Natural killer cell treated with Interleukin-12 subunit alpha and Interleukin-12 subunit beta and Interleukin-15 and Interleukin-18, amount 100 ng/mL, for 72 hours (primary cell): ENCODE measurements at places on chromosomes 16 and 17. TPM values are rescaled to one million over a fixed set of nuclear protein-coding genes. Genes with fewer than 3 reads are reported as not detected.

DNA sequence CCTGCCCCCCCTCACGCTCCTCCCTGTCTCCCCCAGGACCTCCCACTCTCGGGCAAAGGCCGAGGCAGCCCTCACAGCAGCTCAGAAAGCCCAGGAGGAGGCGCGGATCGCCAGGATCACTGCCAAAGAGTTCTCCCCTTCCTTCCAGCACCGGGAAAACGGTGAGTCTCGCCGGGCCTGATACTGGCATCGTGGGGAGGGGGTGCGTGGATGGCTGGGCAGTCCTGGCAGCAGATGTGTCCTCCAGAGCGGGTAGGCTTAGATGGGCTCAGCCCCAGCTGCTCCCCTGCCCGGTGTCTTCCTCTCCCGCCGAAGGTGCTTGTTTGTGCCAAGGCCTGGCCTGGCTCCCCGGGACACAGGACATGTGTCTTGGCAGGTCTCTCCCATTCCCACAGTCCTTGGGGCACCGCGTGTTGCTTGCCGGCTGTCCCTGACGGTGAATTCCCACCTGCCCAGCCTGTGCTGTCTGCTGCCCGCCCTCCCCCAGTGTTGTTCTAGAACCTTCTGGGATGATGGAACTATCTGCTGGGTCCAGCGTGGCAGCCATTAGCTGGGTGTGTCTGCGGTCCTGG is 81.6 kb downstream of the KLHDC4 start:
- H3K27me3 ChIP-seq = no peaks in the 10 kb centered on the region
- H3K36me3 ChIP-seq = no peaks in the 10 kb centered on the region
- no peak overlapping the region for H3K4me3 ChIP-seq
- H3K4me1 ChIP-seq = peaks cover 13% of the 10 kb centered on the region
- DNase-seq = no peak

- H3K4me1 ChIP-seq = peaks cover 13% of the 10 kb centered on the region
- H3K27me3 ChIP-seq = peaks cover 7% of the 10 kb centered on the region
- H3K27ac ChIP-seq = no peak overlapping the region
- no peak for DNase-seq
- H3K4me3 ChIP-seq = no peak overlapping the region
- H3K36me3 ChIP-seq = peaks cover 4% of the 10 kb centered on the region
Observed at GRCh38 chr16:28883221-28883996, 5.1 kb downstream of the ATP2A1 start.

- no peak for DNase-seq
- no peak overlapping the region for H3K4me3 ChIP-seq
- no peaks in the 10 kb centered on the region for H3K27me3 ChIP-seq
- H3K4me1 ChIP-seq = no peaks in the 10 kb centered on the region
- no peak overlapping the region for H3K27ac ChIP-seq
- H3K36me3 ChIP-seq = no peaks in the 10 kb centered on the region
Observed at GRCh38 chr17:4601326-4601725, 17.0 kb downstream of the SMTNL2 start.

The ZDHHC1 gene
- total RNA-seq = 2.0 TPM

The AOC3 gene
- total RNA-seq = 2.7 TPM

The CLDN9 gene
- total RNA-seq = not detected

The SLC9A5 gene
- total RNA-seq = 1.4 TPM

DNA sequence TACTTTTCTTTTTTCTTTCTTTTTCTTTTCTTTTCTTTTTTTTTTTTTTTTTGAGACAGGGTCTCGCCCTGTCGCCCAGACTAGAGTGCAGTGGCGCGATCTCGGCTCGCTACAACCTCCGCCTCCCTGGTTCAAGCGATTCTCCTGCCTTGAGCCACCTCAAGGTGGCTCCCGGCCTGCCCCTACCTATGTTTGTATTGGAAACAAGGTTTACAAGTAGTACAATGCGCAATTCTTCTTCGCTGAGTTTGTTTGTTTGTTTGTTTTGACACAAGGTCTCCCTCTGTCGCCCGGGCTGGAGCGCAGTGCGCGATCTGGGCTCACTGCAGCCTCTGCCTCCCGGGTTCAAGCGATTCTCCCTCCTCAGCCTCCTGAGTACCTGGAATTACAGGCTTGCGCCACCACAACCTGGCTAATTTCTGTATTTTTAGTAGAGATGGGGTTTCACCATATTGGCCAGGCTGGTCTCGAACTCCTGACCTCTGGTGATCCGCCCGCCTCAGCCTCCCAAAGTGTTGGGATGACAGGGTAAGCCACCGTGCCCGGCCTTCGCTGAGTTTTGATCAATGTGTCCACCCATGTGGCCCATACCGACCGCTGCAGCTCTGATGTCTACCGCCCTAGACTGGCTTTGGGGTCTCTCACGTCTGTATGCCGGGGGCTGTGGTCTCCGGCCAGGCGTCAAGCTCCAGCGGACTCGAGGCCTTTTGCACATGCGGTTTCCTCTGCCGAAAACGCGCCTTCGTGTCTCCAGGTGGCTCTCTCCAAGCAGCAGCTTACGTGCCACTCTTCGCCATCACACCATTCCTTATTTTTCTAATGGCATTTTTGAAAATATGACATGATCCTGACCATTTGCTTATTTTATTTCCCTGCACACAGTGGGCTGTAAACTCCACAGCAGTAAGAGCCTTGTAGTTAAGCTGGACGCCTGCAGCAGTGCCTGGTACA is 1.1 kb upstream of the YBX2 start:
- peak overlapping the region; percentile 37 for H3K27ac ChIP-seq
- H3K27me3 ChIP-seq = peaks cover 20% of the 10 kb centered on the region
- no peaks in the 10 kb centered on the region for H3K36me3 ChIP-seq
- H3K4me1 ChIP-seq = peaks cover 21% of the 10 kb centered on the region
- peak overlapping the region; percentile 84 for H3K4me3 ChIP-seq

- peaks cover 7% of the 10 kb centered on the region for H3K36me3 ChIP-seq
- H3K4me3 ChIP-seq = peak overlapping the region; percentile 51
- H3K27me3 ChIP-seq = no peaks in the 10 kb centered on the region
- H3K27ac ChIP-seq = peak overlapping the region; percentile 66
Observed at GRCh38 chr17:66678827-66679226, 156.1 kb upstream of the CACNG5 start.

DNA sequence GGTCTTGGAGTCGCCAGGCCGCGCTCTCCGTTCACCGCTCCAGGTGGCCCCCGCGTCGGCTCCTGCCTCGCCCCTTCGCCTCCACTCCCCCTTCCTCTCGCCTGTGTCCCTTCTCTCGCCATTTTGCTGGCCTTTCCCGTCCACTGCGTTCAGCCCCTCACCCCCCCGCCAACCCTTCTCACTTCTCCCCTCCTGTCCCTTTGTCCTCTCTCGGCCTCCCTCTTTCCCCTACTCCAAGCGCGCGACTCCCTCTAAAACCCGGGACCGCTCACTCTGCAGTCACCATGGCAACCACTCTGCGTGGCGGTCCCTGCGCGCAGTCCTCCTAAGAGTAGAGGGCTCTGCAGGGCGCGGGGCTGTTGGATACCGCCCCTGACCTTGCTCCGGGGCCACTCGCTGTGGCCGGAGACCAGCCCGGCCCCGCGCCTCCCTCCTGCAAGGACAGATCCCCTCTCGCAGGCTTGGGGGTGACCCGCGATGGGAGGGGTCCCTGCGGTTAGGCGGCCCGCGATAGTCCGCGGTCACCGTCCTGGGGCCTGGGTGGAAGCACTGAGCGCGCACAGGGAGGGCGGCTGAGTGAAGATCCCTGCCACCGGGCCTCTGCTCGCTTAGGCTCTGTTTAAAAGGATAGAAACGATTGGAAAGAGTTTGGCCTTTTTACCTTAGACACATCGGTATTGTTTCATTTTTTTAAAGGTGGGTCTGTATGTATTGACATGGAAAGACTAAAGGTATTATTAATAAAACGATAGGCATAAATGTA is 454 bp downstream of the CCDC40 start:
- peak overlapping the region; percentile 88 for H3K4me3 ChIP-seq
- peaks cover 7% of the 10 kb centered on the region for H3K27me3 ChIP-seq
- H3K36me3 ChIP-seq = no peaks in the 10 kb centered on the region
- H3K27ac ChIP-seq = peak overlapping the region; percentile 67
